ENCODE measurements at places on chromosomes 7 and 10.

DNA sequence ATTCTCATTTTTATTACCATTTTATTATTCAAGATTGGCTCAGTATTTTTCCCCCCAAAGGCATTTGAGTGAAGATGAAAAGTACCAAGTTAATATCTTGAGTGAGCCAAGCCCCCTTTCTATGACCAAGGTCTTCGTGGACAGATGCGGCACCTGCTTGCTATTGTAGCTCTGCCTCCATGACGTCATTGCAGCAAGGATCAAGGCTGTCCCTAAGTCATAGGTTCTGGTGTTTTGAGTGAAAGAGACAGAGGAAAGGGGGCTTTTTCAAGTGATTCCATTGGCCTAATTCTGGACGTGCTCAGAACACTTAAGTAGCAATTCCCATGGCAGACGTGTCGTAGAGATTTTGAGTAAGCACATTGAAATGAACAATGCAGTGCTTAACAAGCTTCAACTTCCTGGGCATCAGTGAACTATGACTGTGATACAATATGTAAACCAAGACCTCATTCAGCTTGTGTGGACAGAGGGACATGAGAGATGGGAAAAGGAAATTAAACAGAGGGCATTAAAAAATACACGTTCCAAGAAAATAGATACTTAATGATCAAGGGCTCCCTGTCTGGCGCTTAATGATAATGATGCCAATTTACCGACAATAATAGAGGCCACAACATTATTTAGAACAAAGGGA lies 248.7 kb upstream of the NPVF start:
- DNase-seq, result no peak

- DNase-seq, result no peak
These were observed 180.1 kb downstream of the ARID5B start for GRCh38 chr10:62081341-62082270.

- DNase-seq, result no peak
These were observed 73.6 kb downstream of the COBL start for GRCh38 chr7:51242881-51243518.

DNA sequence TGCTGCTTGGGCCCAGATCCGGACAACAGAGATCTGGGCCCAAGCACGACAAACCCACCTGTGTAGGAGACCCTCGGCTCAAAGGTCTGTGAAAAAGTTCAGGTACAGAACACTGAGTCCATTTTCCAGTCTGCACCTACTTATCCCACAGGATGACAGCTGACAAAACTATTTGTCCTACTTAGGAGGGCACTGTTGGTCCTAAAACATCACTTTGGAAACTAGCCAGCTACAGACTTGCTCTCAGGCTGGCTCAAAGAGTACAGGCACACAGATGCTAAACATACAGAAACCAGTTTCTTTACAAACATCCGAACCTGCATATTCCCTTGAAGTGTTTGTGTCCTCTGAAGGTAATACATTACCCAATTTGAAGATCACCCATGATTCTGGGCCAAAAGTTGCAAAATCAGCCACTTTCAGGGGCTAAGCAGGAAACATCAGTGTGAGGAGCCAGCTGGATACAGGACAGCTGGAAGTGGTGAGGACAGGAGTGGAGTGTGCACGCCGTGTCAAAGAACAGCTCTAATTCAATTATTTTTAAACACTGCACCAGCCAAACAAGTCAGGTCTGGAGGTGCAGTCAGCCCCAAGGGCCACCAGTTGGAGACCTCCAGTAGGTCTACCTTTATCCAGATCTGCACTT lies 88.5 kb downstream of the NOC3L start:
- DNase-seq, result no peak

DNA sequence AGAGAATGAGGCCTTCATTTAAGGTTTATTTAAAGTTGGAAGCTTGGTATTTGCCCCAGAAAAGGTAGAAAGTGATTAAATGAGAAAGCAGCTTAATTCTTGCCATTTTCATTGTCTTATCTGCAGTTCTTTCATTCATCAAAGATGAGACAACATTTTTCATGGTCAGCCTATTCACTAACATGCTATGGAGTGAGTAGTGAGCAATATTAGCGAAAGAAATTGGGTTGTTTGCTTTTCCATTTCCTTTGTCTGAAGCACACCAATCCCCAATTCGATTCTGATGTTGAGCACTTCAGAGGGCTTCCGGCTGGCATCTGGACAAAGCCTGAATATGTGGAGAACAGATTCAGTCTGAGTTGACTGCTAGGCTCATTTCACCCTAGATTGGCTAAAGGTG lies 317.2 kb downstream of the BBS9 start:
- no peak for DNase-seq

GRCh38 chr10:47261121-47261520 lies 38.9 kb upstream of the GDF10 start:
- DNase-seq, result peak; percentile 54
